ENCODE measurements at places on chromosomes 7 and 10.

- DNase-seq = no peak
Measured at GRCh38 chr7:21142081-21142480, 285.8 kb upstream of the SP4 start.

- no peak for DNase-seq
Measured at GRCh38 chr7:48760528-48761265, 163.7 kb upstream of the CDC14C start.

DNA sequence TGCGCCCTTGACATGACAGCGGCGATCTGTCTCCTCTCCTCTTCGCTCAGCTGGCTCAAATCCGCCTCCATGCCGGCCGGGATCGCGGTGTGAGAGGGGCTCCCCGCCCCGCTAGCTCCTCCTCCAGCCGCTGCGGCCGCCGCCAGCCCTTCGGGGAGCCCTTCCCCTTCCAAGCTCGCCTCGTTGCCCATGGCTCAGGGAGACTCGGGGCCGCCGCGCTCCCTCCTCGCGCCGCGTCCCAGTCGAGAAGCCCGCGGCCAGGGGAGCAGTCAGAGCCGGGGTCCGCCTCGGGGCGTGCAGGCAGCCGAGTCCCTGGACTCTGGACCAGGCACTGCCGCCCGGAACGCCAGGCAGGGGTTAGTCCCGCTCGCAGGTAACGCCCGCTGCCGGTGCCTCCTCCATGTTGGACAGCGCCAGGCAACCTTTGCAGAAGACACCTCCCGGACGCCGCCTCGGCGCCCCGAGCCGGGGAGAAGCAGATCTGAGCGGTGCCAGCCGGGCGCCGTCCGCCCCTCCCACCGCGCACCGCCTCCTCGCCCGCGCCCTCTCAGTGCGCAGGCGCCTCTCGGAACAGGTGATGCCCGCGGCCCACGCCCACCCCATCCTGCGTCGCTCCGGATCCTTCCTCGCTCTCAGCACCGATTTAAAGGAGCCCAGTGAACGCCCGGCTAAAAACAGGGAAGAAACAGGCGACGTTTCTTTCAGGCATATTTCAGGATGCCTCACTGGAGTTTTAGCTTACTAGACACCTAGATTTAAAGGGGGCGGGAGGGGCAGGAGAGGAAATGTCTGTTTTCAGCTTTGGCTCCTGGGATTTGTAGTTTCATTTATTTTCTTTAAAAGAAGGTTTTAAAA is at the start of gene PCLO:
Gene PCLO, minus strand, starts transcription at position 483 of the 855 bp plus-strand sequence. Its CDS starts 292 bp downstream, at position 191.
- peak; percentile 87 for DNase-seq

DNA sequence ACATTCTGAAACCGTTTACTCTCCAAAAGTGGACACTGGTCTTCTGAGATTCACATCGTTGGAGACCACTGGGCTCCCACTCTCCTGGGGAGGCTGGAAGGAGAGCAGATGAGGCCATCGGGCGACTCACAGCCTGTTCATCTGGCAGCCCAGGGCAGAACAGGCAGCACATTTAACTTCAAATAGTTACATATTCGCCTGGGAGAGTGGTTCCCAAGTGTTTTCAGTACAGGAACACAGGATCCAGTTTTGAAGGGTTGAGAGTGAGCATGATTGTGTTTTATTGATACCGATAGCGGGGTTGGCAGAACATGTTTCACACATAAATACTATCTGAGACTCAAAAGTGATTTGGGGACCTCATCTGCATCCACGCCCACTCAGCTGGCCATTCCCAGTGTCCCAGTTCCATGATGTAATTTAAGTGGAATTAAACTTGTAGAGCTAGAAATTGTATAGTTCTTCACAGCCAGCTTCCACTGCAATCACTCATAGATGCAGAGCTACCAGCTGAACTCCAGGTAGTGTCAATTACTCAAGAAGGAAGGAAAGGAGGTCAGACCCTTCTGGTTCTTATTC is 22.8 kb upstream of the PNLIP start:
- no peak for DNase-seq

GRCh38 chr7:101618916-101619315 is 10.2 kb downstream of the MYL10 start:
- no peak for DNase-seq

Data from prostate gland (tissue), 2 donors.